ENCODE measurements at places on chromosomes 4 and X.

DNA sequence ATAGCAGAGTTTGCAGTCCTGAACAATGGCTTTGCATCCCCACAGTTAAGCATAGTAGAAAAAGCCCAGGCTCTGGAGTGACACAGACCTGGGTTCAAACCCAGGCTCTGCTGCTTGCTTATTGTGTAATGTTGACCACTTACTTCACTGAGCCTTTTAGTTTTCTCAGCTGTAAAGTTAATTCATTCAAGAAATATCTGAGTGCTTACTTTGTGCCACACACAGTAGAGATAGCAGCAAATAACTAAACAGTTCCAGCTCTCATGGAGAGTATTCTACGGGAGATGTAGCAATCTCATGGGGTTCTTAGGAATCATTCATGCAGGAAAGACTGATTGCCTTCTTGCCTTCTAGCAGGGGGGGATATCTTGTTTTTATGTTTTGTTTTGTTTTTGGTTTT is 63.2 kb downstream of the SLC9A6 start:
- no peak for DNase-seq

- DNase-seq = no peak
Observed at GRCh38 chr4:107215222-107215621, 179.1 kb upstream of the DKK2 start.

GRCh38 chrX:153397256-153397960 is 3.7 kb downstream of the PNMA6E start:
- no peak for DNase-seq

DNA sequence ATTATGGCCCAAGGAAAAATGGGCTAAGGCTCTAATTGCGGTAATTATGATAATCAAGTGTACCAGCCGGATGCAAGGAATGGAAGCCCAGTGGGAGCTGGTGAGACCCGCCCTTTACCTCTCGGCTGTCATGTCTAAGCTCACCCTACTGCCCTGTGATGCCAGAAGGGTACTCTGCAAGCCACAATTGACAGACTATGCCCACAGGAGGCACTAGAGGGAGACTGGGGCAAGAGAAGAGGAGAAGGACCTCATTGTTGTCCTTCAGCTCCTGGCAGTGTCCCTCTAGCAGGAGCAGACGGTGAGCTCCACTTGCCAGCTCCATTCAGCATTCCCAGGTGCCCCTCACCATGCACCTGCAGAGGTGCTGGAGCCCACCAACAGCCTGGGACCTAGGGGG is 141.8 kb downstream of the SMIM20 start:
- no peak for DNase-seq

GRCh38 chrX:71636438-71637252 is 18.3 kb upstream of the CXCR3 start:
- DNase-seq = no peak

DNA sequence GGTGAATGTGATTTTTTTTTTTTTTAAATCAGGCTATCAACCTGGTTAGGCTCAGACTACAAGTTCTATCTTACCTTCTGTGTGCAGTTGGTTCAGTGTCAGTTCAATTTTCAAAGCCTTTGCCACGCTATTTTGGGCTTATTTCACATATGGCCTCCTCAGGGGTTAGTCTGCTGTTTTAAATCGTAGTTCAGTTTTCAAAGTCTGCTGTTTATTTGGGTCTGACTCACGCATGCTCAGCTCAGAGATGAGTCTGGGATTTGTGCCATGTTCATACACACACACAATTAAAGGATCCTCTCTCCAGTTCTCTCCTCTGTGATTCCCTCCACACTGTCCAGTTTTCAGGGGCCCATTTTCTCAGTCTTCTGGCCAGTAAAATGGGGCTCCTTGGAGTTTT is 32.3 kb upstream of the ZFX start:
- no peak for DNase-seq

GRCh38 chr4:7933651-7934510 is 5.8 kb downstream of the AFAP1 start:
- DNase-seq = no peak

DNA sequence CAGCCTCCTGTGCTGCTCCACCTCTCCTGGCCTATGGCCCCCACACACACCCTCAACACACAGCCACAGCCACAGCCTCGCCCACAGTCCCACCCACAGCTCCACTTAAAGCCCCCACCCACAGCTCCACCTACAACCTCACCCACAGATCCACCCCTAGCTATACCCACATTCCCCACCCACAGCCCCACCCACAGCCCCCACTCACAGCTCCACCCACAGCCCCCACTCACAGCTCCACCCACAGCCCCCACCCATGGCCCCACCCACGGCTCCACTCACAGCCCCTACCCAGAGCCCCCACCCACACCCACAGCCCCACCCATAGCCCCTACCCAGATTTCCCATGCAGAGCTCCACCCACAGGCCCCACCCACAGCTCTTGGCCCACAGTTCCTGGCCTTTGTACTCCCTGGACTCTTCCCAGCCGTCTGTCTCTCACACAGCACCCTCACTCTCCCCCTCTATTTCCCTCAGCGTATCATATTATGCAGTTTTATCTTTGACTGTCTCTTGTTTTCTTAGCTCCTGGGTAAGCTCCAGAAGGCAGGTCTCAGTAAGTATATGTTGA is 322.5 kb downstream of the EVC2 start:
- DNase-seq = no peak

DNA sequence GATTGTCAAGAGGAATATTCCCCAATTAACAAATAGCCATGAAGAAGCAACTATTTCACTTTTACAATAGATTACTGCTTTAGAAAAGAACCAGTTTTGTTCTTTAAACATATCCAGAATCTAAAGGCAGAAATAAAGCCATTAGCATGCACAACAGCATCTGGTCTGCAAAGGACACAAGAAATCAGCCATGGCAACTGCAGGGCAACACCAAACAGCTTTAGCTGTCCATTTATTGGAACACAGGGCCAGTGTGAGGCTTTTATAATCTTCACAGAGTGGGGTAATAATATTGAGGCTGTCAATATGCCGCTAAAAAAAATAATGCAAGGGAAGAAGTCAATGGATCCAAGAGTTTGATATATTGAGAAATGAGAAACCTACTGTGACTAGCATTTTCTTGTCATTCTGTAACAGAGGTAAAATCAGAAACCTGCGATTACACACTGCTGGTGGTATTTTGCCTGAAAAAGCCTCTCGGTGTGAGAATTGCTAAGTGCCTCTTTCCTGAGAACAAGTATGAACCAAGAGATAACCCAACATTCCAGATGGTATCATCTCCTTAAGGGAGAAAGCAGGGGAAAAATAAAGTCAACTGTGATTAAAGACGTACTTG is 2.7 kb upstream of the BANK1 start:
- DNase-seq = no peak

DNA sequence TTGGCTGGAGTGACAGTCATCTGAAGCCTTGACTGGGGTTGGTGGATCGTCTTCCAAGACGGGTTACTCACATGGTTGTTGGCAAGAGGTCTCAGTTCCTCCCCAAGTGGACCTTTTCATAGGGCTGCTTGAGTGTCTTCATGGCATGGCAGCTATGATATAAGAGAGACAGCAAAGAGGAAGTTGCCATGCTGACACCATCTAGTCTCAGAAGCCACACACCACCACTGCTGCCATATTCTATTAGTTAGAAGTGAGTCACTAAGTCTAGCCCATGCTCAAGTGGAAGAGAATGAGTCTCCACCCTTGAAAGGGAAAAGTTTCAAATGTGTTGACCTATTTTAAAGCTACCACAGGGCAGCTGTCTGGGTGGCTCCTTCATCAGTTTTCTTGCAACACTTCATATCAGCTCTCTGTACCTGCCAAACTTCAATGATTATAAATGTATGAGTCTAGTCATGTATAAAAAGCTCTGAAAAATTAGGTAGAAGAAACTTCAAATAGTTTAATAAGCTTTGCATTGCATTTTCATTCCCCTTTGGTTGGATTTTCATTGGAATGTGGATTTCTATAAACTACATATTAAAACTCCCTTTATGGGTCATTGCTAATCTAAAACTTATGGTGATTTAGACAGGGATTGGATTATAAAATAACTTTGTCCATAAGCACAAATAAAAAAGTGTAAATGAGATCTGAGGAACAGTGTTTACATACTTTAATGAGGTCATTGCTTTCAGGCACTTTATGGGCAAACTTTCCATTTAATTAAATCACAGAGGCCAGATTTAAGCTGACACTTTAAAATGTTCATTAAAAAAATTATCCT is 68.0 kb upstream of the ATXN3L start:
- no peak for DNase-seq

GRCh38 chr4:74624351-74625151 is 169.8 kb downstream of the BTC start:
- no peak for DNase-seq

GRCh38 chr4:171928336-171928735 is 115.1 kb downstream of the GALNTL6 start:
- no peak for DNase-seq

DNA sequence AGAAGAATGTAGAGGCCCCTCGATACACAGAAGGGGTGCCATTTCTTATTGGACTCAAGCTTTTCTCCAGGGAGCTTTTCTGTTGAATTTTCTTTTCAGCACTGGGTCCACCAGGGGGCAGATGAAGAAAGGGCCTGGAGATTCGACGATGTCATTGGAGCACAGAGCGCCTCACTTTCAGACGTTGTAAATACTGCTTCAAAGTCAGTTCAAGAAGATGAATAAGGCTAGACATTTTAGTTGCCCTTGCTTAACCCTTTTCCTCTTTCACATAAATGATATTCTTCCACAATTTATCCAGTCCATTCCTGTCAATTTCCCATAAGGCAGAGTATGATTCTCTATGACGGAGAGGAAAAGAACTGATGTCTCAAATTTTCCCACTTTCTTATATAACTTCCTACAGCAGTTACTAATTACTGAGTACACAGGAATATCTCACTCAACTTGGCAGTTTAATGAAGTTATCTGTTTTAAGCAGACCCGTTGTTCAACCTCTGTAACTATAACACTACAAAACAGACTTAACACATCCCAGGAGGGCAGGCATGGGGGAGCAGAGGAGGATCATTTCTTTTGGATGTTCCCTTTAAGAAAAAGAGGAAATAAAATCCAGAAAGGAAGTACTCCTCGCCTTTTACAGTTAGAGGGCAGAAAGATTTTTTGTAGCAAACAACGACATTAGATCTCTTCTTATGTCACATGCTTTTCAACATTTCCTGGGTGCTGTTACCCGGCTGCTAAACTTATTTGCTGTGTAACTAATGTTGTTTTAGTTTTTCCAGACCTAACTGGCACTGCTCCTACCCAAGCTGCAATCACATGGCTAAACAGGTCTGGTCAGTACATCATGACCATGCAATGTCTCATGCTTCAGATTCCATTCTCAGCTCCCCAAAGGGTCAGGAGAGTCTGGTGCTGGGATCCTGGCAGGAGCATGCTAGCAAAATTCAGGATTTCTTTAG is 12.2 kb upstream of the CENPU start:
- peak; percentile 47 for DNase-seq

GRCh38 chr4:109548655-109549054 is 11.4 kb upstream of the MCUB start:
- DNase-seq = no peak

GRCh38 chr4:81457921-81458520 is 13.7 kb downstream of the RASGEF1B start:
- no peak for DNase-seq

DNA sequence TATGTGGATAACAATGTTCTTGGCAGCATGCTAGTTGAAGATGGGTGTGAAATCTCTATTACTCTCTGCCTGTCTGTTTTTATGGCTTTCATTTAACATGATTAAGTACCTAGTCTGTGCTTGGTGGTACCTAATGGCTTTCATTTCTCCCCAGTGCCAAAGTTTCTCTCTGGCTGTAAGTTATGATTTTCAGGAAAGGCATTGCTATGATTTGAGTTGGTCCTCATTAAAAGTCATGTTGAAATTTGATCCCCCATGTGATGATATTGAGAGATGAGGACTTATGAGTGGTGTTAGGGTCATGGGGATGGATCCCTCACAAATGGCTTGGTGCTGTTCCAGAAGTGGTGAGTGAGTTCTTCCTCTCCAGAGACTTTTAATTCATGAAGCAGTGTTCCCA is 162.4 kb upstream of the IL15 start:
- no peak for DNase-seq

Measured in activated CD8-positive, alpha-beta memory T cell treated with anti-CD3 and anti-CD28 coated beads for 4 hours (primary cell).